Osteocyte (in vitro differentiated cells): ENCODE measurements at places on chromosomes 1 and 21. TPM values are rescaled to one million over a fixed set of nuclear protein-coding genes. Genes with fewer than 3 reads are reported as not detected.

DNA sequence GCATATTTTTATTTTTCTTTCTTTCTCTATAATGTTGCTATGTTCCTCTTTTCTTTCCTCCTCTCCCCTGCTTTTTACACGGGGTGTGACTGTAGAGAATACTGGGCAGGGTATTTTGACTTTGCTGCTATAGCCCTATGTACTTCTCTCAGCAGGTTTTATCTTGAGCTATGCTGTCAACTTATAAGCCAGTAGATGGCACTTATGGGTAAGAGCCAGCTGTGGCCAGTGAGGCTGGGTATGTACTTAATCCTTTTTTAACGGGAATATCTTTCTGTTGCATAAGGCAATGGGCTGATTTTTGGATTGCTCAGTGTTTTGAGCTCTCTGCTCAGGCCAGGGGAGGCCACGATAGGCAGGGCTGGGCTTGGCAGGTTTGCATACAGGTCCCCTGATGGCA is 99.0 kb downstream of the KCNK2 start:
- no peak overlapping the region for H3K27ac ChIP-seq
- peaks cover 18% of the 10 kb centered on the region for H3K27me3 ChIP-seq
- no peak overlapping the region for H3K4me3 ChIP-seq
- H3K4me1 ChIP-seq = no peaks in the 10 kb centered on the region
- H3K36me3 ChIP-seq = no peaks in the 10 kb centered on the region

DNA sequence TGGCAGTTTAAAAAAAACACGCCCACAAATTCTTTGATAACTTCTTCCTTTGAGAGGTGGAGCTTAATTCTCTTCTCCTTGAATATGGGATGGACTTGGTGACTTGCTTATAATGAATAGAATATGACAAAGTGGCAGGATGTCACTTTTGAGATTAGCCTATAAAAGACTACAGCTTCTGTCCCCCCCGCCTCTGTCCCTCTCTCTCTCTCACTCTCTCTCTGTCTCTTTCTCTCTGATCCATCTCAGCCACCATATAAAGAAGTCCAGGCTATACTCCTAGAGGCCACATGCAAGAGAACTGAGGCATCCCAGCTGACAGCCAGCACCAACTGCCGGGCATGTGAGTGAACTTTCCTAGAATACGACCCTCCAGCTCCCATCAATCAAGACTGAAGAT is 7.7 kb upstream of the DMBX1 start:
- no peak for DNase-seq
- no peak overlapping the region for H3K4me3 ChIP-seq
- no peaks in the 10 kb centered on the region for H3K4me1 ChIP-seq

DNA sequence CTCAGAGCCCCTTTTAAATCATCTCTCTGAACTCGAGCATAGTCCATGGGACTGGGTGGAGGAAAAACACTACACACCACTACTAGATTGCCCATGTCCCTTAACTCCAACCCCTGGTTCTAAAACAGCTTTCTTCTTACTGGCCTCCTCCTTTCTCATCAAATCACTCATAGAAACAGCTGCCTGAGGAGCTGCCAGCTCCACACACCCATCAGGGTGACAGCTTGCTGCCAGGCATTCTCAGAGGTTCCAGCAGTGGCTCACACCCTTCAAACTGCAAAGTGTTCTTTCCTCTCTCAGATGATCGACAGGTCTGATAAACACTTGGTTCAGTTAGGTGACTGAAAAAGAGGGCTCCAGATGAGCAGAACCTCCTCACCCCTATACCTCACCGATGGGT is 543.0 kb upstream of the PLXNA2 start:
- no peak for DNase-seq
- H3K27me3 ChIP-seq = peaks cover 2% of the 10 kb centered on the region
- no peak overlapping the region for H3K4me3 ChIP-seq
- H3K27ac ChIP-seq = no peak overlapping the region
- H3K4me1 ChIP-seq = peaks cover 9% of the 10 kb centered on the region
- no peaks in the 10 kb centered on the region for H3K36me3 ChIP-seq

The LCE6A gene
- not detected in 2 replicates for total RNA-seq

The PRR9 gene
- not detected in 2 replicates for total RNA-seq

The SV2A gene
- 16.7 and 16.9 TPM in 2 replicates for total RNA-seq
